Mesothelial cell of epicardium (in vitro differentiated cells): ENCODE measurements at places on chromosomes 6 and 20.
A peak's percentile ranks its signal among the peaks of the same experiment; 100 is the strongest.

GRCh38 chr6:130494729-130495128 lies 128.9 kb downstream of the TMEM200A start:
- H3K36me3 ChIP-seq = no peaks in the 10 kb centered on the region
- H3K4me1 ChIP-seq = no peaks in the 10 kb centered on the region
- DNase-seq = no peak
- H3K4me3 ChIP-seq = no peak overlapping the region
- no peaks in the 10 kb centered on the region for H3K27me3 ChIP-seq

DNA sequence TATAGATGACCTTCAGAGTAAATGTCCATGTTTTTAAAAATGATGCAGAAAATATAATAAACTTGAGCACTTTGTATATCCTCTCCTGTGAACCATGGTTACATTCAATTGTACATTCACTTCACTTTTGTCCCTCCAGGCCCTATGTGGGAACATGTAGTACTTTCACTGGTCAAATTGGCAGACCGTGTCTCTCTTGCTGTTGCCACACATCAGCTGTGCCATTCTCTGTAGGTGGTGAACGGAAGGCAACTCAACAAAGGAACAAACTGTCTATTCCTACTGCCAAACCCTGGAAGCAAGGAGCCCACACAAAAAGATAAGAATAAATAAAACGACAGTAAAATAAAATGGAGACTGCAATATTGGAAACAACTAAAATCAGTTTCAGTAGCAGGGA lies 2.0 kb downstream of the ROS1 start:
- H3K36me3 ChIP-seq = no peaks in the 10 kb centered on the region
- H3K27me3 ChIP-seq = peaks cover 29% of the 10 kb centered on the region
- H3K4me1 ChIP-seq = no peaks in the 10 kb centered on the region
- no peak overlapping the region for H3K4me3 ChIP-seq
- no peak overlapping the region for H3K27ac ChIP-seq

- H3K4me3 ChIP-seq = no peak overlapping the region
- H3K36me3 ChIP-seq = no peaks in the 10 kb centered on the region
- H3K27me3 ChIP-seq = peaks cover 2% of the 10 kb centered on the region
- no peak for DNase-seq
- H3K27ac ChIP-seq = no peak overlapping the region
- no peaks in the 10 kb centered on the region for H3K4me1 ChIP-seq
These were observed 48.8 kb upstream of the CHRNA4 start for GRCh38 chr20:63409834-63410435.

- H3K4me3 ChIP-seq = no peak overlapping the region
- peaks cover 19% of the 10 kb centered on the region for H3K4me1 ChIP-seq
- H3K27me3 ChIP-seq = no peaks in the 10 kb centered on the region
- no peaks in the 10 kb centered on the region for H3K36me3 ChIP-seq
These were observed 51.3 kb downstream of the PDE7B start for GRCh38 chr6:135902756-135903331.

DNA sequence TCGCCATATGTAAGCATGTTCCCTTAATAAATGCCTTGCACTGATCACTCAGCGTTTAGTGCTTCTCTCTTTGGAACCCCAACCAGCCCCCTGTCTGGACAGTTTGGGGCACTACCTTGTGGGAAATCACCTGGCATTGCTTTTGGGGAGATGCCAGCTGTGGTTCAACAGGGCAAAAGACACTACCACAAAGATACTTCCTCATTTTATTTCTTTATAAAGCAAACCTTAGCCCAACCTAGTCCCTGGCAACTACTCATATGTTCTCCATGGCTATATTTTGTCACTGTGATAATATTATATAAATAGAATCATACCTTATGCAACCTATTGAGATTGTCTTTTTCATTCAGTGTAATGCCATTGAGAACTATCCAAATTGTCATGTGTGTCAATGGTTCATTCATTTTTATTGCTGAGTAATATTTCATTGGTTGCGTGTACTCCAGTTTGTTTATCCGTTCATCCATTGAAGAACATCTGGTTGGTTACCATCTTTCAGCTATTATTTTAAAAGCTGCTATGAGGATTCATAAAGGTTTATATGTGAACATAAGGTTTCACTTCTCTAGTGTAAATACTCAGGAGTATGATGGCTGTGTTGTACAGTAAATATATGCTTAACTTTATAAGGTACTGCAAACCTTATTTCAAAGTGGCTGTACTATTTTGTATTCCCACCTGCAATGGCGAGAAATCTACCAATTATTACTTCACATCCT lies 114.8 kb downstream of the MOXD1 start:
- H3K27me3 ChIP-seq = no peaks in the 10 kb centered on the region
- no peak overlapping the region for H3K4me3 ChIP-seq

DNA sequence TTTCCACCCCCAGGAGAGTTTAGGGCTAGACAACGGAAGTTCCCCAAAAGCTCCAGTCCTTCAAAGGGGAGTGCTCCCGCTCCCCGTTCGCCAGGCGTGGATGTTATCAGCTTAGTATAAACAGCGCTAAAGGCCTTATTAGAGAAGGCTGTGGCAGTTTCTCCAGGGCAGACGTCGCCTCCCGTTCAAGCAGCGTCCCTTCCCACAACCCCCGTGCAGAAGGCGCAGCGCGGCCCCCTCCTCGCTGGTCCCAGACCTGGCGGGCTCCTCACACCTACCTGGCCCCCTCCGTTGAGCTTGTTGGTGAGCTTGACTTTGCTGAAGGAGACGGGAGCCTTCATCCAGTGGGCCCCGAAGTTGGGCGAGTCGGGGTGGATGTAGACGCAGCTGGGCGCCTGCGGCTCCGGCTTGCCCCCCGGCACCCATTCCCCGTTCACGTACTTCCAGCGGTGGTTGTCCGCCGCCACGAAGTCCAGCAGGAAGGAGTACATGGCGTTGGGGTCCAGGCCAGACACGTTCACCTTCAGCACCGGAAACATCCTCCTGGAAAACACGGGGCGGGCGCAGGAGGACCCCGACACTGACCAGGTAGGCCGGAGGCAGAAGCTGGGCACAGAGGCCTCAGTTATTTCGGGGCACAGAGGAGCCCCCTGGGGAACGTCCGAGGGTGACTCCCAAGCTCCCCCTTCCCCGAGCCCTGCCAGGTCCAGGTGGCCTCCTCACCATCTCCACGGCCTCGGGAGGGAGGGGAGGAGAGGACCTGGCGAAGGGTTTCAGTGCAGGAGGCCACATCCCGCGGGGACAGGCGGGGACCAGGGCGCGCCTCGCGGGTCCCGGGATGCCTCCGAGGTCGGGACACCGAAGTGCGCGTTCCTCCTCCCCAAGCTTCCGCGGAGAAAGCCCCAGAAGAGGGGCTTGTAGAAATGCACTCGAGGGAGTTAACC lies 1.1 kb downstream of the TBXT start:
- peaks cover 16% of the 10 kb centered on the region for H3K4me1 ChIP-seq
- H3K4me3 ChIP-seq = peak overlapping the region; percentile 4
- H3K27ac ChIP-seq = no peak overlapping the region
- no peaks in the 10 kb centered on the region for H3K36me3 ChIP-seq
- peaks cover 59% of the 10 kb centered on the region for H3K27me3 ChIP-seq

GRCh38 chr6:124546601-124547000 lies 415.6 kb upstream of the RNF217 start:
- no peak overlapping the region for H3K4me3 ChIP-seq
- no peaks in the 10 kb centered on the region for H3K36me3 ChIP-seq
- H3K27ac ChIP-seq = no peak overlapping the region
- peaks cover 2% of the 10 kb centered on the region for H3K27me3 ChIP-seq

DNA sequence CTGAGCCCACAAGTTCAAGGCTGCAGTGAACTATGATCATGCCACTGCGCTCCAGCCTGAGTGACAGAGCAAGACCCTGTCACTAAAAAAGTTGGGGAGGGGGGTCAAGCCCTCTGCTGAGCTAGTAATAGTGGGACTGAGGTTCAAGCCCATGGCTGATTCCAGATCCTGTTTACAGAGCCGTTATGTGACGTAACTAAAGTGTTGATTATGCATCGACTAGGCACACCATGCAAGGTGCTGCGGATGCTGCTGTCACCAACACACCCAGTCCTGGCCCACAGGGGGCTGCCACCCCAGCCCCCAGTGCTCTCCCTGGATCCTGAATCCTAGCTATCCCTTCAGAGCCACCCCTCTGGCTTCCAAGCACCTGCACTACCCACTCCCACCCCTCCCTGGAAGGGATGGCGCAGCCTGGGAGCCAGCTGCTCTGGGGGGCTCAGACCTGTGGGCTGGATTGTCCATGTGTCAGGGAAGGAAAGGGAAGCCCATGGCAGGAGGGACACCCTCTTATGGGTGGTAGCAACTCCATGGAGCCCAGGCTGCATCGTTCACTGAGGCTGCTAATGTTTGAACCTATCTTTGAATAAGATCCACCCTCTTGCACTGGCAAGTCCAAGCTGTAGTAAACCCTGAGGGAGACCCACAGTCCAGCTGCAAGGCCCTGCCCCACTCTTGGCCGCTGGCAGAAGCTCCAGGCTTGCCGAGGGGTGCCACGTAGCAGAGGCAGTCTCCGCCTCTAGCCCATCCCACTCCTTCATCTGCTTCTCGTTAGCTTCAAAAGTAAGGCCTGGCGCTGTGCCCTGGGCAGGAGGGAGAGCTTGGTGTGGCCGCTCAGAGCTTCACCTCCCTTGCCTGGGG lies 95.0 kb downstream of the SNX5 start:
- H3K27ac ChIP-seq = peak overlapping the region; percentile 87
- peak; percentile 59 for DNase-seq
- no peak overlapping the region for H3K4me3 ChIP-seq
- no peaks in the 10 kb centered on the region for H3K36me3 ChIP-seq
- peaks cover 2% of the 10 kb centered on the region for H3K27me3 ChIP-seq
- peaks cover 36% of the 10 kb centered on the region for H3K4me1 ChIP-seq

GRCh38 chr6:46452312-46452917 lies 38.8 kb downstream of the RCAN2 start:
- no peaks in the 10 kb centered on the region for H3K27me3 ChIP-seq
- no peak for DNase-seq
- H3K4me3 ChIP-seq = no peak overlapping the region

DNA sequence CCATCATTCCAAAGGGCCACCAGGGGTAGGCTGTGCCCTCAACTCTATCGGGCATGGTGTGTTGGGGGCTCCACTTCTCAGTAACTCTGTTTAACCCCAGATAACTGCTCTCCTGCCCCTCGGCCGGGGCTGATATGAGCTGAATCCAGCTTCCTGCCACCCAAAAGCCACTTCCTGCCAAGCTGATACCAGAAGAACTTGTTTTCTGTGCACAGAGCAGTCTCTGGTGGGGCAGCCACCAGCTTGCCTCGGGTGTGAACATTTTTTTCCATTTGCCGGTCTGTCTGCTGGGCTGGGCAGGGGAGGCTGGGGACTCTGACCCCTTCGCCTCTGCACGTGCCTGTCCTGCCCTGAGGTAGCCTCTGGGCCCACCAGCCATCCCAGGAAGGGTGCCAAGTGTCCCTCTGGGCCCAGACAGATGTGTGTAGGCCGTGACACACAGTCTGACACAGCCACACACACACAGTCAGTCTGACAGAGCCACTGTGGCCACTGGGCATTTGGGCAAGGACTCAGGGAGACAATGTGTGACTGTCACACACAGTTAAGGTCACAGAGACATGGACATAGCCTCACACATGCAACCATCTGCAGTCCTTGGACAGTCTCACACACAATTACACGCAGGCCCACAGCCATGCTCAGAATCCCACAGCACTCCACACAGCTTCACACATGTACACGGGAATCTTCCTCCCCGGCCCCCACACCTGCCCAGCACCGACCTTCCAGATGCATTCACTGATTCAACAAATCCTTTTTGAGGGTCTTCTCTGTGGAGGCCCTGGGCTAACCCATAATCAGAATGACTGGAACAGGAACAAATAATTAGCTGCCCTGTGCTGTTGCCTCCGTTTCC lies 45.1 kb downstream of the NOL4L start:
- H3K36me3 ChIP-seq = no peaks in the 10 kb centered on the region
- H3K4me3 ChIP-seq = peak overlapping the region; percentile 4
- no peak for DNase-seq
- peaks cover 71% of the 10 kb centered on the region for H3K4me1 ChIP-seq

GRCh38 chr20:4709261-4710105 lies 12.2 kb upstream of the PRND start:
- no peak overlapping the region for H3K4me3 ChIP-seq
- peaks cover under 1% of the 10 kb centered on the region for H3K4me1 ChIP-seq
- H3K36me3 ChIP-seq = no peaks in the 10 kb centered on the region
- DNase-seq = no peak
- peaks cover 9% of the 10 kb centered on the region for H3K27me3 ChIP-seq

DNA sequence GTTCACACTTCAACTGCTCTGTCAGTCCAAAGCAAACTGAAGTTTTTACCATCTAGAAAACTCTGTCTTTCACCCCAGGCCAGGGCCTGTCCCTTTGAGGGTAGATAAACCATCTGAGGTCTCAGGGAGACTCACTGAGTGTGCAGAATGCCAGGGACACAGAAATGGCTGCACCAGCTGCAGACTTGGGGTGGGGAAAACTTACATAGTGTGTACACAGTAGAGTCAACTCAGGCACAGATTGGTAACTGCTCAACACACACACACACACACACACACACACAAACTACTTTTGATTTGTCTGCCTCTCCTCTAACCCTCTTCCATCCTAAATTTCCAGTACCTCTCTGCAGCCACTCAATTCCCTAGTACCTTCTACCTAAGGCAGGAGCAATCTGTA lies 374.9 kb upstream of the JAG1 start:
- H3K4me3 ChIP-seq = no peak overlapping the region
- no peaks in the 10 kb centered on the region for H3K36me3 ChIP-seq
- no peaks in the 10 kb centered on the region for H3K27me3 ChIP-seq
- H3K4me1 ChIP-seq = peaks cover 13% of the 10 kb centered on the region
- no peak overlapping the region for H3K27ac ChIP-seq

GRCh38 chr6:158591134-158591809 lies 31.4 kb downstream of the TMEM181 start:
- DNase-seq = no peak

- no peak for DNase-seq
- no peak overlapping the region for H3K27ac ChIP-seq
- peaks cover 98% of the 10 kb centered on the region for H3K27me3 ChIP-seq
- H3K4me1 ChIP-seq = peaks cover 9% of the 10 kb centered on the region
- H3K36me3 ChIP-seq = no peaks in the 10 kb centered on the region
- H3K4me3 ChIP-seq = no peak overlapping the region
These were observed 9.8 kb downstream of the FOXA2 start for GRCh38 chr20:22574545-22575086.

- no peak for DNase-seq
- no peak overlapping the region for H3K27ac ChIP-seq
- H3K4me3 ChIP-seq = no peak overlapping the region
These were observed 40.6 kb downstream of the CLVS2 start for GRCh38 chr6:123036648-123037047.

DNA sequence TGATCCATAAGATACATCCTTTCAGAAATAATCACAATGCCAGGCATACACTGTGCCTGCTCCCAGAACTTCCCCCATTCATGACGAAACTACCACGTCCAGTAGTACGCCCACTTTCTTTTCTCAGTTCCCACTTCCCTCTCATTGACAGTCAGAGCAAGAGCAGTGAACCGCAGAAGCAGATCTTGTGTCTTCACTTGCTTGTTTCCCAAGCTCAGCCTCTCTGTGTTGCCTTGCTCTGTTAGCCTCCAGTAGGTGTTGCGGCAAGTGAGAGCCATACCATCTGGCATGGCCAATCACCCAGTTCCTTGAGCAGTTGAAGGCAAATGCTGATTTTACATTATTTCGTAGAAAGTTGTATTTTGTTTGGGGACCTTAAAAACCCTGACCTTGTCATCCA lies 11.7 kb downstream of the UST start:
- no peaks in the 10 kb centered on the region for H3K27me3 ChIP-seq
- no peak for DNase-seq
- H3K4me3 ChIP-seq = no peak overlapping the region
- H3K4me1 ChIP-seq = peaks cover 20% of the 10 kb centered on the region
